ENCODE measurements at places on chromosomes 4 and X.

DNA sequence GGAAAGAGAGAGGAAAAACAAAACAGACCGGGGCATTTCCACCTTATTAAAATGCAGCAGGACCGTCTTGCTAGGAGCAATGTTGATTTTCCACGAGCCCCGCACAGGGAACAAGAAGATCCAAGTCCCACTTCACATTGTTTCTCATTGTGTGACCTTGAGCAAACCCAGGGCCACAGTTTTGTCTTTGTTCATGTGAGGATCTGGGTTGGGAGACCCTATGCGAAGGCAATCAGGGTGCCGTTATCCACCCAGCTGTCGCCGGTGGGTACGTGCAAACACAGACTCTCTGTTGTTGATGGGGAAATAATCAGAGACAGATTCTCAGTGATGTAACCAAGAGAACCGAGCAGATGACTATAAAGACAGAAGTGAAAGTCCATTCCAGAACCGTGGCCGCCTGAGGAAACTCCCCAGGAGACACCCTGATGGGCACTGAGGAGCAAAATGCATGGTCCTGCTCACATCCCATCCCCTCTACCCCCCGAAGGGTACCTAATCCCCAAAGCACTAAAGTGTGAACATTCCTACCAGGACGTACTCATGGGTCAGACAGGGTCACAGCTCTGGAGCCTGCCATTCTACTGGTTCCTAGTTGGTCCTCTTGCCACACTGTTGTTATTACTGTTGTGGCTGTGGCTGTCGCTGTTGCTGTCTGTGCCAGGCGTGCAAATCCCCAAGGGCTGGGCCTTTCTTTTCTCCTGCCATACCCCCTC lies 102.7 kb upstream of the RBPJ start:
- peak; percentile 72 for DNase-seq

- DNase-seq = no peak
Measured at GRCh38 chr4:10366628-10367027, 90.6 kb downstream of the ZNF518B start.

- peak; percentile 16 for DNase-seq
Measured at GRCh38 chr4:154364066-154364845, 127.3 kb downstream of the DCHS2 start.

- DNase-seq = peak; percentile 7
Measured at GRCh38 chr4:112897543-112897942, 151.9 kb upstream of the ANK2 start.

GRCh38 chr4:87232216-87232615 lies 11.8 kb upstream of the KLHL8 start:
- no peak for DNase-seq

- no peak for DNase-seq
Measured at GRCh38 chrX:31603411-31604120, 531.7 kb upstream of the FTHL17 start.

GRCh38 chr4:78410676-78411075 lies 140.9 kb upstream of the ANXA3 start:
- DNase-seq = no peak

- DNase-seq = no peak
Measured at GRCh38 chrX:13906093-13906492, 89.2 kb upstream of the GPM6B start.
